CD4-positive, alpha-beta T cell treated with Interleukin-2 at 100 ng/mL for 4 hours (primary cell): ENCODE measurements at places on chromosomes 4 and X.

GRCh38 chr4:27173280-27173679 is 312.6 kb downstream of the STIM2 start:
- DNase-seq: no peak

- DNase-seq: no peak
Observed at GRCh38 chr4:76197971-76198410, 15.6 kb downstream of the SCARB2 start.

- no peak for DNase-seq
Observed at GRCh38 chr4:184251670-184251980, 34.0 kb upstream of the ENPP6 start.

DNA sequence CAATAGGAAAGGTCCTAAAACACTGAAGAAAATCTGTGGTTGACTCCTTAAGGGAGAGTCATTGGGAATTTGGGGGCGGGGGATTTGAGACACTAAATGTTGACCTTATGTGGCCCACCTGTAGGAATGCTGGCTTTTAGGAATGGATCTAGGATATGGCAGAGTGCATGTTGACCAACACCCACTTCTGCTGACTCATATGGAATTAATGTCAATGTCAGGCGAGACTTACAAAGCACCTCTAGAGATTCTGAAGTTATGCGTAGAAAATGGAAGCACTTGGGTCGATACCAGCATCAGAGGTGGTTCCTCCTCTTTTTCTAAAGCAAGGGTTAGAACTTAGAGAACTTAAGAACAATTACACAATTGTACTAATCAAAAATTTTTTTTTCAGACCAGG is 100.6 kb upstream of the CBR4 start:
- DNase-seq: no peak

- no peak for DNase-seq
Observed at GRCh38 chr4:159070742-159071141, 32.1 kb upstream of the RAPGEF2 start.

DNA sequence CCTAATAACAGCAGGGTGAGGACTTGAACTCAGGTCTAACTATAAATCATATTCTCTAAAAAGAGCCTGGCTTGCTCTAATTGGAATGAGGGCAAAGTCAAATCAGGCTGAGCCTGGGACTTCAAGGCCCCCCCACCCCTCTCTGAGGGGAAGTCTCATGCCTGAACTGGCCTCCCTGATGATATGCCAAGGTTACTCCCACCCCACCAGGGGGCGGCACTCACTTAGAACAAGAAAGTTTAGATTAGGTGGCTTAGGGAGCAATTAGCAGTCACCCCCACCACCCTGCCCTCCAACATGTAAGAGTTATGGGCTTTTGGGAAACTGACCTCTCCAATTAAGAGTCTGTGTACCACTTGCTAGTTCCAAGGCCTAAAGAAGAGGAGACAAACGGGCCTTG is 2.7 kb downstream of the FOXO4 start:
- DNase-seq: peak; percentile 81

- DNase-seq: no peak
Observed at GRCh38 chr4:184978211-184978610, 40.1 kb upstream of the HELT start.

DNA sequence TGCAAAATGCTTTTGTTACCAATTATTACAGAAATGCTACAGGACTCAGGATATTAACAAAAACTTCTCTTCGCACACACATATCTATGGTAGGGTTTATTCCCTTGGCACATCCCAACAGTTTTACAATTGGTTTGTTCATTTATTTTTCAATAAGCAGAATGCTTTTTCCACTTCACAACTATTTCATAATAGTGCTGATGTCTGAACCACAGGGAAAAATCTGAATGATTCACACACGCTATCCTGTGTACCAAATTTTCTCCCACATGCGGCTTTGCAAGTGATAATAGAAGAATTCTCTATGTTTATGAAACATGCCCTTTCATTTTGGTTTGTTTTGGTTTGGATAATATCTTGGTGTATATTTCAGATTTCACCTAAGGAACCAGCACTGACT is 725.7 kb upstream of the TENM3 start:
- DNase-seq: no peak

- DNase-seq: no peak
Observed at GRCh38 chr4:8252301-8253173, 17.0 kb upstream of the HTRA3 start.

GRCh38 chrX:1521459-1521956 is 15.5 kb downstream of the P2RY8 start:
- peak; percentile 75 for DNase-seq

- DNase-seq: peak; percentile 23
Observed at GRCh38 chr4:47839259-47839658, 1.4 kb upstream of the CORIN start.

DNA sequence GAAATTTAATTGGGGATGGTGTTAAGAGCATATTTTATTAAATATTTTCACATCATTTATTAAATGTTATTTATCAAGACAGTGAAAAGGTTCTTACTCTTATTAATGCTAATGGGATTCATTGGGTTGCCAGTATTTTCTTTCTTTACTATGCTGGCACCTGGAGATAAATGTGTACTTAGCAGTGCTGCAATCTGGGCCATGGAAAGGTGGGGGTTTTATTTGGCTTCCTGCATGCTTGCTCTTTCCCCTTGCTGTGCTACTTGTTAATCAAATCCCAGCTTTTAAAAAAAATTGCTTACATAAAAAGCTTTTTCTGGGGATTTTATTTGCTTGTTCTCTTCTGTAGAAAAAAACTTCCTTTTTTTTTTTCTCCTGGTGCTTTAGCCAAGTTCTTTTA is 48.3 kb downstream of the ZAR1 start:
- DNase-seq: no peak

DNA sequence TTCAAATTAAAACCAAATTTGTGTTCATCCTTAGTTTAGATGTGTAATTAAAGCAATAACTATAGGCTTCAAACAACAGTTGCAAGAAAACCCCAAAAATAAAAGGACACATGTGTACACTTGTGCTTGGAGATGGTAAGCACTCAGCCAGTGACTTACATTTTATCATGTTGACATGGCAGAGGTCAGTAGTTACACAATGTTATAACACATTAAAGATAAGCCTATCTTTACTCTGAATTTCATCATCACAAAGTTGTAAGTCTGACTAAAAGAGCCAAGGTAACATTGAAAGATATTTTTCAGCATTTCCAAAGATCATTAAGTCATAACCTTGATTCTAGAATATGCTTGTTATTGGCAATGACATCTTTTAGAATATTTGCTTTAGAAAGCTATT is 98.5 kb upstream of the PNPLA4 start:
- no peak for DNase-seq

GRCh38 chr4:54090804-54091623 is 8.9 kb upstream of the GSX2 start:
- peak; percentile 14 for DNase-seq

DNA sequence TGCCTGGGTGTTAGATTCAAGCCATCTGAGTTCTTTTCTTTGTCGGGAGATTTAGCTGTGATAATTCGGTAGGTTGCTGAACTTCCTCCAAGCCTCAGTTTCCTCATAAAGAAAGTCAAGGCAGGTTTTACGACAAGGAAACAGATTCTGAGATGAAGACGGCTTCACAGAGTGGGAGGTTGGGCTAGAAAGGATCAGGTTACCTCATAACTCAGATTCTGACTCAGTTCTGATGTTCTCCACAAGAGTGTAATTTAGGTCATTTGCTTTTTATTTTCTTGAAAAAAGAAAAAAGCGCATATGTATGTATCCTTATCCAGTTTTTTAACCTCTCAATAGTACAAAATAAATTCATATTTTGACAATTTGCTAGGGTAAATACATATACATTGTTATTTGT is 47.2 kb upstream of the ELOVL6 start:
- no peak for DNase-seq

- no peak for DNase-seq
Observed at GRCh38 chrX:8245411-8245810, 74.3 kb upstream of the VCX2 start.

DNA sequence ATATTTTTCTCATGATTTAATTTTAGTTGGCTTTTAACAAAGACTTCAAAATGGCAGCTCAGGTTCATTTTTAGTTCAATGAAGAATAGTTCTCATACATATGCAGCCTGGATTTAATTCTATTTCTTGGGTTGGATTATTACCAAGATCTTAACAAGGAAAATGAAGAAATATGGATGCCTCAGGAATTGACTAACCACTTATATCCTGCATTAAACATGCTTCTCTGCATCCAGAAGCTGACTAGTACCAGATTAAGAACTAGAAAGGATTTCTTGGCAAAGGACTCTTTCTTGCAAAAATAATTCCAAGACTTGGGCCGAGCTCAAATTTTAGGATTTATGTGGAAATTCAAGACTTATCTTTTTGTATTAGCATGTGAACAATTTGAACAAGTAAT is 5.6 kb upstream of the KLHL2 start:
- DNase-seq: no peak

DNA sequence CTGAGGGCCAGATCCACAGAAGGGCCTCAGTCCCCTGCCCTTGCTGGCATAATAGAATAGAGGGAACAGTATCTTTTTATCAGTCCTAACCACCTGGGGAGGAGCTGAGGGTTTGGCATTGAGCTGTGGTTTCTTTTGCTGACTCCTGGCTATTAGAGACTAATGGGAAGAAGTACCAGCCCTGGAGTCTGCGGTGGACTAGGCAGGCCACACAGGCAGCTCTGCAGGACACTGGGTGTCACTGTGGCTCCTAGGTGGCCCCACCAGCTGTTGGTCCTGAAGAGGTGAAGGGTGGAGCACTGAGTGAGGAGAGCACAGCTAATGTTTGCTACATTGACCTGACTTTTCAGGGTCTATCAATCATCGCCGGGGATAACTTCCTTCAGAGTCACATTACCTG is 52.8 kb upstream of the GPC4 start:
- no peak for DNase-seq

DNA sequence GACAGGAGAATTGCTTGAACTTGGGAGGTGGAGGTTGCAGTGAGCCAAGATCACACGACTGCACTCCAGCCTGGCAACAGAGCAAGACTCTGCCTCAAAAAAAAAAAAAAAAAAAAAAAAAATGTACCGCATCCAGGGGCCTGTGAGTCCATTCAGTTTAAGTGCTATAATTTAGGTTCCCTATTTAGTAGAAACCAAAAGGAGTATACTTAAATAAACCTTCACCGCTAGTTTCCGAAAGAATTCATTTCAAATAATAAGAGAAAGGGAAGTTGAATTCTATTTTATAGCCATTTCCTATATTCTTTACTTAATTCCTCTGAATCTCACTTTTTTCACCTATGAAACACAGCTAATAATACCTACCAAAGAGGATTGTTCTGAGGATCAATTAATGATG is 20.8 kb upstream of the LRBA start:
- no peak for DNase-seq

- DNase-seq: peak; percentile 66
Observed at GRCh38 chrX:10111364-10112148, 45.2 kb upstream of the CLCN4 start.

DNA sequence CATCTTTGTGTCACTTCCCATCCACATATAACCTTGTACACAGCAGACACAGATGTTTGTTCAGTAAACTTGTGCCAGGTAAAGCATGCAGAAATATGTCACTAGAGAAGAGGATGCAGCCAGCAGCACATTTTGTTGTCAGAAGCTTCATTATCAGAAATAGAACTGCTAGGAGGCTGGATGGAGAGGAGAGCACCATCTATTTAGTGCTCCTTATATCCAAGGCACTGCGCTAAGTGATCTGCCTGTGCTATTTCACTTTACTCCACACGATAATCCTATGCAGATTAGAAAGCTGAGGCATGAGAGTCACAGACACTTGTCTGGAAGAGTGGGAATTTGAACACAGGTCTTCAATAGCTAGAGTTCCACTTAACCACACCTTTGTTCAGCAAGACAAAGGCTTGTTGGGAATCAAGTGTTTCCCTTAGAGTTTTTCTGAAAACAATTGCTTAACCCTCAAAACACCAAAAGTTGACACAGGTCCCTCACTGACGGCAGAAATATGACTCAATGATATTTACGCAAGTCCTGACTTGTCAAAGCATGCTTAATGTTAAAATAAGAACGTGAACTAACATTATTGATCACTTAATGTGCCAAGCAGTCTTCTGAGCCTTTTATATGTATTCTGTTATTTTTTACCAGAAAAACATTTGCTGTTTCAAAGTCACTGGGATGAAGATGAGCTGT is 1.2 kb upstream of the QDPR start:
- no peak for DNase-seq

DNA sequence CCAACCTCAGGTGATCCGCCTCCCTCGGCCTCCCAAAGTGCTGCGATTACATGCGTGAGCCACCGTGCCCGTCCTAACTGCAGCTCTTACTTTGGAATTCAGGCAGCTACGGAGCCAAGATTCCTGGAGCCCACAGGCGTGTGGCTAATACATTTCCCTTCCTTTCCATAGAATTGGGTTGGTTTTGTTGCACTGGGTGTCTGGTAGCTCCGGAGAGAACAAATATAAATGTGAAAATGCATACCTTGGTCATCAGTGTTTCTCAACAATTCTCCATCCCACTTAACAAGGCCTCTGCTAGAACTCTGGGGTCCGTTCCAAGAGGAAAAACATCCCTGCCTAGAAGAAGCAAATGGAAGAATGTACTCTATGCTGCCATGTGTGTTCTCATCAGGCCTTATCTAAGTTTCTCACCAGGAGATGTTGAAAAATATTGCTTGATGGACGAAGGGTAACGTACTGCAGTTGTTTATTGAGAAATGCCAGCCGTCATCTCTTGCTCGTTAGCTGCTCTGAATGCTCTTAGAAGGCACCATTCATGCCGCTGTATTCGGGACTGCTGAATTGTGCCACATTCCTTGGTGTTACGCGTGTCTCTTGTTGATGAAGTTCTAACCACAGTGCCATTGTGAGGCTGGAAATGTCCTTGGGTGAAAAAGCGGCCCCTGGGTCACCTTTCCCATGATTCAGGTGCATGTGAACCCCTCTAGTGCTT is 50.5 kb upstream of the CD99 start:
- no peak for DNase-seq

DNA sequence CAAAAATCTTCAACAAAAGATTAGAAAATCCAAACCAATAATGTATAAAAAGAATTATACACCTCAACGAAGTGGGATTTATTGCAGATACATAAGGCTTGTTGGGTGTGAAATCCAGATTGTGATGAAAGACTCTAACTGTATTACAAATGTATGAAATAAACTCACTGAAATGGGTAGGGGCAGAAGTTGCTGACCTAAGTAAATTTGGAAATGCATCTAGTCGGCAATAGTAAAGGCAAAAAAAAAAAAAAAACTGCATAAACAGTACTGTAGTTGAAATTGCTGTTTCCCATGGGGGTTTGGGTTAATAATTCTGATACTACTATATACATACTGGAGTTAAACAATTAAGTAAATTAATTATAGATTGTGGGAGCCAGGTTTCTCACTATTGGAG is 130.7 kb upstream of the MAGEB18 start:
- no peak for DNase-seq

DNA sequence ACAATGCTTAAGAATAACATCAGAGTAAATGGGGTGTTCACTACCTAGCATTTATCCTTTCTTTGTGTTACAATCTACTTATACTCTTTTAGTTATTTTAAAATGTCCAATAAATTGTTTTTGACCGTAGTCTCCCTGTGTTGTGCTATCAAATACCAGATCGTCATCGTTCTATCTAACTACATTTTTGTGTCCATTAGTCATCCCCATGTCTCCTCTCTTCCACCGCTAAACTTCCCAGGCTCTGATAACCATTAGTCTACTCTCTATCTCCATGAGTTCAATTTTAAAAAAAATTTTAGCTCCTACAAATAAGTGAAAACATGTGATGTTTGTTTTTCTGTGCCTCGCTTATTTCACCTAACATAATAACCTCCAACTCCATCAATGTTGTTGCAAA is 381.9 kb downstream of the PRDM5 start:
- no peak for DNase-seq

- no peak for DNase-seq
Observed at GRCh38 chrX:69510137-69510715, 6.1 kb downstream of the NALF2 start.

GRCh38 chr4:136900696-136901095 is 631.6 kb downstream of the PCDH18 start:
- DNase-seq: no peak
